ENCODE measurements at places on chromosomes 11 and 22. TPM values are rescaled to one million over a fixed set of nuclear protein-coding genes. Genes with fewer than 3 reads are reported as not detected.

The OR51E2 gene
- total RNA-seq, result 0.25 TPM

The RANBP1 gene
- total RNA-seq, result 36.0 TPM

The SYT9 gene
- 0.37 TPM for total RNA-seq

GRCh38 chr22:44382116-44383038 is 69.6 kb upstream of the SHISAL1 start:
- no peak for DNase-seq

- DNase-seq, result peak; percentile 95
Measured at GRCh38 chr11:844693-845644, 2.3 kb downstream of the TSPAN4 start.

DNA sequence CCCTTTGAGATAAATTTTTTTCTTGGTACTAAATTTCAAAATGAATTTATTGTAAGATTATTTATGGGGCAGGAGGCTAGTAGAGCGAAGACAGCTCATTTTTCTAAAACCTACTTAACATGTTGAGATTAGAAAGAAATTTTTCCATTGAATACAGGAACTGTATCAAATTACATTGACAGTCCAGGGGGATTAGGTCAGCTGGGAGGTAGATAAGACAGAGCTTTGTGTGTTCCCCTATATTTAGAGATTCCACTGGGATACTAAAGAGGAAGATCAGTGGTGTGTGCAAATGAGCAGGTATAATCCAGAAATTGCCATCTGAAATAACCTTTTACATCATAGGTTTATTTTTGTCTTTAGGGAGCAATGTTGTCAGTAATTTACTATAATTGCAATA is 32.1 kb downstream of the ENDOD1 start:
- DNase-seq, result no peak

GRCh38 chr11:88384669-88385005 is 47.1 kb upstream of the CTSC start:
- DNase-seq, result no peak

DNA sequence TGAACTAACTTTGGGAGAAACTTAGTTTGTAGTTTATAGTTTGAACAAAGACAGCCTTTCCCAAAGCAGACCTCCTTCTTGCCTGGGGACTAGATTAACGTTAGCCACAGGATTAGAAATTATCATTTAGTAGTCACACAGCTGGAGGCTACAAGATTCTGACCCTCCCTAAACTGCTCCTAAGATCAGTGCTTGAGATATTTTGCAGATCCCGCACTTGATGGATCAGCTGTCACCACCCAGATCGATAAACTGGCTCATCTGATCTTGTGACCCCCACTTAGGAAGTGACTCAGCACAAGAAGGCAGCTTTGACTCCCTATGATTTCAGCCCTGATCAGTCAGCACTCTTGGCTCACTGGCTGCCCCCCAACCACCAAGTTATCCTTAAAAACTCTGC is 1.6 kb downstream of the SLC22A24 start:
- DNase-seq, result no peak

GRCh38 chr11:57466680-57467079 is 6.4 kb downstream of the RTN4RL2 start:
- DNase-seq, result no peak

GRCh38 chr11:12287009-12287373 is 90.4 kb upstream of the PARVA start:
- no peak for DNase-seq

DNA sequence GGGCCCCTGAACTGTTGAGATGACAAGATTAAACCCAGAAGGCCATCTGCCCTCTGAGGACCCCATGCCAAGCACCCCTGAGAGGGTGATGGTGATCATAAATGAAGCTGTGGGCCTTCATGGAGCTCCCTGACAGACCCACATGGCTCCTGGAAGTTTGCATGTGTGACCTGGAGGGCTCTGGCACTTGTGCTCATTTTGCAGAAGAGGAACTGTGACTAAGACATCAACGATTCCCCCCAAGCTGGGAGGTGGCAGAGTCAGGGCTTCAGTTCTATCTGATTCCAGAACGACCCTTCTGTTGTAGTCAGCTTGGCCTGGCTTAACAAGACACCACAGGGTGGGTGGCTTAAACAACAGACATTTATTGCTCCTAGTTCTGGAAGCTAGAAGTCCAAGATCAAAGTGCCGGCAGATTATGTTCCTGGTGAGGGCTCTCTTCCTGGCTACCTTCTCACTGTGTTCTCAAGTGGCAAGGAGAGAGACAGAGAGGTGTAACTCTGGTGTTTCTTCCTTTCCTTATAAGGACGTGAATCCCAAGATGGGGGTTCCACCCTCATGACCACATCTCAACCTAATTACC is 46.4 kb upstream of the CD82 start:
- no peak for DNase-seq

DNA sequence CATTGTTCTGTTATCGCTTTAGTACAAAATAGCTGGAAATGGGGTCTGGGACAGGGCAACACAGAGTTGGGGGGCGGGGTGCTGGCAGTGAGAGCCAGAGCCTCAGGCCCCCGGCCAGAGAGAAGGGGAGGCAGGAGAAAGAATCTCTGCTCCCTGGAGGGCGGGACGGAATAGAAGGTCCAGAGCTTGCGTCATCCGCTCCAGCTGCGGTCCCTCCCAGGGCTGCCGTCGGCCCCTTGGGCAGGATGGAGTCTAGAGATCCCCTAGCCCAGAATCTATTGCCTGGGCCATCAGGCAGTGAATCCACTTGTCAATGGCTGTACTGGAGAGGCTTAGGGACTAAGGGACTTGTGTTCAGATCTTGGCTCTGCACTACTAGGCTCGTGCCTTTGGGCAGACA is 5.0 kb downstream of the TP53I11 start:
- DNase-seq, result peak; percentile 78

DNA sequence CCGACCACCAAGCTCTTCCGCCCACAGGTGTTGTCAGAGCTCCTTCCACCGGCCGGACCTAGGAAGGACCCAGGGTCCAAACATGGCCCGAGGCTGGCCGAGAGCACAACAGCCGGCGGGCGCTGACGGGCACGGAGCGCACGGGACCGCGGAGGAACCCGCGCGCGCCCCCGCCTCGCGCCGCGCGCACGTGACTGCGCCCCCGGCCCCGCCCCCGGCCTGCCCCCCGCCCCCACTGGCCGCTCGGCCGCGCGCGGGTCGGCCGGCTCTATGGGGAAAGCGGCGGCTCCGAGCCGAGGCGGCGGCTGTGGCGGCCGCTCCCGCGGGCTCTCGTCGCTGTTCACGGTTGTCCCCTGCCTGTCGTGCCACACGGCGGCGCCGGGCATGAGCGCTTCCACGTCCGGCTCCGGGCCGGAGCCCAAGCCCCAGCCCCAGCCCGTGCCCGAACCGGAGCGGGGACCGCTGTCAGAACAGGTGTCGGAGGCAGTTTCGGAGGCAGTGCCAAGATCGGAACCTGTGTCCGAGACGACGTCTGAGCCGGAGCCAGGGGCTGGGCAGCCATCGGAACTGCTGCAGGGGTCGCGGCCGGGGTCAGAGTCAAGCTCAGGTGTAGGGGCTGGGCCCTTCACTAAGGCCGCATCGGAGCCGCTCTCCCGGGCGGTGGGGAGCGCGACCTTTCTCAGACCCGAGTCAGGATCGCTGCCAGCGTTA is at the start of gene OSBP2:
TSS of gene OSBP2 (plus strand) at position 235 of the 711 bp plus-strand sequence. CDS start at position 271, 36 bp downstream.
- DNase-seq, result peak; percentile 50

- no peak for DNase-seq
Measured at GRCh38 chr22:17875156-17875555, 100.9 kb upstream of the BID start.

- no peak for DNase-seq
Measured at GRCh38 chr11:122170815-122171475, 54.9 kb upstream of the BLID start.

GRCh38 chr22:45885941-45886395 is 91.0 kb downstream of the WNT7B start:
- DNase-seq, result peak; percentile 31

GRCh38 chr11:6526411-6527135 is 29.5 kb downstream of the DNHD1 start:
- DNase-seq, result no peak

DNA sequence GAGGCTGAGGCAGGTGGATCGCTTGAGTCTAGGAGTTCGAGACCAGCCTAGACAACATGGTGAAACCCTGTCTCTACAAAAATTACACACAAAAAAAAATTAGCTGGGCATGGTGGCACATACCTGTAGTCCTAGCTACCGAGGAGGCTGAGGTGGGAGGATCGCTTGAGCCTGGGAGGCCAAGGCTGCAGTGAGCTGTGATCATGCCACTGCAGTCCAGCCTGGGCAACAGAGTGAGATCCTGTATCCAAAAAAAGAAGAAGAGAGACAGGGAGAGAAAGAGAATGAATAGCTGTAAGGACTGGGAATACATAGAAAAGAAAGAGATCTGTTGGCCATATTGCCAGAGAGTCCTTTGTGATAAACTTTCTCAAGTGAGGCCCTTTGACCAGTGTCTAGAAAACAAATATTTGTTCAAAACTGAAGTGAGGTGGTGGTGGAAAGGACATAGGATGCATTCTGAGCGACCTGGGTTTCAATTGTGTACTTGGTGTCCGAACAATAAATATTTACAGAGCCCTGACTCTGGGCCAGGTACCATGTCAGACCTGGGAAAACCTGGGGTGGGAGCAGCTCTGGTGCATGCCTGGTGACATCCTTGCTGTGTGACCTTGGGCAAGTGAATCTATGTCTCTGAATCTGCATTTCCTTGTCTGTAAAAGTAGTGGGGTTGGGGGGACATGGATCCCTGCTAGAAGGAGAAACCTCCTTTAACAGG is 89.6 kb upstream of the CRYBB3 start:
- no peak for DNase-seq

DNA sequence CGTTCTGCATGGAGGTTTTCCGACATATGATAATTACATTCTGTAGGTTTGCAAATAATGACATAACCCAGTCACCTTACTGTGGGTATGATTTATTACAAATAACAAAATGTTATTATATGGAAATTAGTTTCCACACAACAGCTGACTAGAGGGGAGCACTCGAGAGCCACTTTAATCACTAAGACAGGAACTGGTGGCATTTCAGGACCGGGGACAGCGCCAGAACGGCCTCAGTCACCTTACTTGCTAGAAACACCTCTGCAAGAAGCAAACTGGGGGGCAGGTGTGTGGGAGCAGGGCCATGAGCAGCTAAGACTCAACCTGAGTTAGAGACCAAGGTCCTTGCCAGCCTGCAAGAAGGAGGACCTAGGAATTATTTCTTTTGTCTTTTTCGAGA is 199.9 kb downstream of the DSCAML1 start:
- DNase-seq, result peak; percentile 39

DNA sequence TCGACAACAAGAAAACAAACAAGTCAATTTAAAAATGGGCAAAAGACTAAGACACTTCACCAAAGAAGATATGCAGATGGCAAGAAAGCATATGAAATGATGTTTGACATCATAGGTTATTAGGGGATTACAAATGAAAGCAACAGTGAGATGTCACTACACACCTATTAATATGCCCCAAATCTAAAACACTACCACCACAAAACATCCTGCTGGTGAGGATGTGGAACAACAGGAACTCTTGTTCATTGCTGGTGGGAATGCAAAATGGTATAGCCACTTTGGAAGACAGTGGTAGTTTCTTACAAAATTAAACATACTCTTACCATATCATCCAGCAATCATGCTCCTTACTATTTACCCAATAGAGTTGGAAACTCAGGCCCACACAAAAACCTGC is 29.0 kb downstream of the PRRG4 start:
- no peak for DNase-seq

DNA sequence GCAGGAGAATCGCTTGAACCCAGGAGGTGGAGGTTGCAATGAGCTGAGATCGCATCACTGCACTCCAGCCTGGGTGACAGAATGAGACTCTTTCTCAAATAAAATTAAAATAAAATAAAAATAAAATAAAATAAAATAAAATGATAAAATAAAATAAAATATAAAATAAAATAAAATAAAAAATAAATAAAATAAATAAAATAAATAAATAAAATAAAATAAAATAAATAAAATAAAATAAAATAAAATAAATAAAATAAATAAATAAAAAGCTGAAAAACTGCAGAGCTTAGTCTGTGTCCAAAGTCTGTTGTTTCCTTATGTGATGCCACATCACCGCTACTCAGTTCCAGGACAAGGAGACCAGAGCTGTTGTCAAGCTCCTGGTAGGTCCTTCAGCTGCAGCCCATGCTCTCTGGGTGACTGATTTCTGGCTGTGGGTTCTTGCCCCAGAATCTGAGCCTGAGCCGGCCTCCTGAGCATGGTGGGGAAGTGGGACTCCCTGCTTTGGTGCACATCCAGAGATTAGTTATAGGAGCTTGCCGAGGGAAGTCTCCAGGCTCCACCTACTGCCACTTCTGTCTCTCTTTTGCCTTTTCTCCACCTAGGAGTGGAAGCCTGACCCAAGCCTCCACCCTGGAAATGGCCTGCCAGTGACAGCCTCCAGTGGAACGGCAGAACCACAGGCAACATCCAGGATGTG is 31.3 kb upstream of the ADA2 start:
- no peak for DNase-seq

DNA sequence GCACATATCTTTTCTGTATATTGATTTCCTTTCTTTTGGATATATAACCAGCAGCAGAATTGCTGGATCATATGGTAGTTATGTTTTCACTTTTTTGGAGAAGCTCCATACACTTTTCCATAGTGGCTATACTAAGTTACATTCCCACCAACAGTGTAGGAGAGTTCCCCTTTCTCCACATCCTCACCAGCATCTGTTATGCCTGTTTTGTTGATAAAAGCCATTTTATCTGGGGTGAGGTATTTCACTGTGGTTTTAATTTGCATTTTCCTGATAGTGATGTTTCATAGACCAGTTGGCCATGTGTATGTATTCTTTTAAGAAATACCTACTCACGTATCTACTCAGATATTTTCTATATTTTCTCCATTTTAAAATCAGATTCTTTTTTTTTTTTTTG is 419.3 kb upstream of the FAT3 start:
- DNase-seq, result no peak

DNA sequence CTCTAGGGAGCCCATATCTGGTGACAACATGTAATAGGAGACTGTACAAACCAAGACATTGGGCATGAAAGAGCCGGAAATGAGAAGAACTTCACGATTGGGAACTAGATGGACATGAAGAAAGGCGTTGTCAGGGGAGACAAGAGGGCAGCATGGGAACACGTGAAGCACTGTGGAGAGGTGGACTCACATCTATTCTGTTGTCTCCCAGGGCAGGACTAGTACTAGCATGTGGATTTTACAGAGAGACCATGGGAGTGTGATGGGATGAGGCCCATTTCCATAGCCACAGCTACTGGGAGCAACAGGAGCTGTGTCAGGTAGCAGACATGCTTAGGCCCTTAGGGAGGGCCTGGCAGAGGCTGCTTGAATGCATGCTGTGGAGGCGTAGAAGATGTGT is 333.9 kb downstream of the OPCML start:
- no peak for DNase-seq

- no peak for DNase-seq
Measured at GRCh38 chr11:82250047-82250446, 483.6 kb downstream of the FAM181B start.

DNA sequence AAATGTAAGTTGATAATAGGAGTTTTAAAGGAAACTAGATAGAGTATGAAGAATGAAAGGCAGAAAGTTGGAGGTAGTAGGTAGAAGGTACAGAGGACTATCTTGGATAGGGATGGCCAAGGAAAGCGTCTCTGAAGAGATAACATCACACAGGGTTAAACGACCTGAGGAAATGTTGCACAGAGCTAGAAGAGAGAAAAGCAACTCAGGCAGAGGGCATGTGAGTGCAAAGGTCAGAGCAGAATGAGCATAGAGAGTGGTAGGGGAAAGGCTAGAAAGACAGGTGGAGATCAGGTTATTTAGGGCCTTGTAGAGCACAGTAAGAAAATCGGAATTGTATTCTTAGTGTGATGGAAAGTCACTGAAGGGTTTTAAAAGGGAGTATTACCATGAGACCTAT is 232.0 kb downstream of the SOX6 start:
- DNase-seq, result no peak
